ENCODE measurements at places on chromosomes 3 and 15.
A peak's percentile ranks its signal among the peaks of the same experiment; 100 is the strongest.

- DNase-seq: no peak
Measured at GRCh38 chr15:39799552-39800011, 16.9 kb upstream of the FSIP1 start.

DNA sequence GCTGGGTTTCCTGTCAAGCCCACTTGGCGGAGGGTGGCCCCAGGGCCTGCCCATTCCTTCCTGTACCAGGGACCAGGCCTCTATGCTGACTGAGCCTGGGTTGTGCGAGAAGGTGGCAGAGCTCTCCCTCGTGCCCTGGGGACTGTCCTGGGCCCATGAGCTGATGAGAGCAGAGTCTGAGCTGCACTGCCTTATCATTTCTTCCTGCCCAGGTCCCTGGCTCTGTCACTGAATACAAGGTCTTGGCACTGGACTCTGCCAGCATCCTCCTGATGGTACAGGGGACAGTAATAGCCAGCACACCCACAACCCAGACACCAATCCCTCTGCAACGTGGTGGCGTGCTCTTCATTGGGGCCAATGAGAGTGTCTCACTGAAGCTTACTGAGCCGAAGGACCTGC is 7.5 kb downstream of the MPI start:
- DNase-seq: no peak

- no peak for DNase-seq
Measured at GRCh38 chr3:32498992-32499391, 3.7 kb downstream of the CMTM6 start.

- DNase-seq: no peak
Measured at GRCh38 chr3:31096661-31097395, 202.4 kb upstream of the GADL1 start.

- no peak for DNase-seq
Measured at GRCh38 chr15:96037584-96037983, 292.9 kb upstream of the NR2F2 start.

DNA sequence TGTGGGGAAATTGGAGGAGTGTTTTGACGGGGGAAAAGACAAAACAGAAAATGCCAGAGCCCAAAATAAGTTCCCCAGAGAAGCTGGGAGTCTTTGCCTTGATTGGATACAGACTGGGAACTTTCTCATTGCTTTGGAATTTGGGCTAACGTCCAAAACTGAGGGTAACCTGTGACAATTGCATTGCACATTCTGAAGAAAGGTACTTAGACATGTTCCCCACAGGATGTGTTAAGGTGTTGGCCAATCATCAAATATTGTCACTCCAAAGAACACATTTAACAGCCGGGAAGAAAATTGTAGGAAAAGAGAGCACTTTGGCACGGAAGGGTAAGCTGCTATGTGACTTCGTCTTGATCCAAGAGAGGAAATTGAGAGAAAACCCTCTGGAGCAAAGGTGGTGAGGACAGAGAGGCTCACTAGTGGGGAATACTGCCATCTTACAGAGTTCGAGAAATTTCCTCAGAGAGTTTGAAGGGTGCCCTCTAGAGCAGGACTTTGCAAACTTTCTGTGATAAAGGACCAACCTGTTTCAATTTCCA is 619.5 kb upstream of the TBL1XR1 start:
- no peak for DNase-seq

DNA sequence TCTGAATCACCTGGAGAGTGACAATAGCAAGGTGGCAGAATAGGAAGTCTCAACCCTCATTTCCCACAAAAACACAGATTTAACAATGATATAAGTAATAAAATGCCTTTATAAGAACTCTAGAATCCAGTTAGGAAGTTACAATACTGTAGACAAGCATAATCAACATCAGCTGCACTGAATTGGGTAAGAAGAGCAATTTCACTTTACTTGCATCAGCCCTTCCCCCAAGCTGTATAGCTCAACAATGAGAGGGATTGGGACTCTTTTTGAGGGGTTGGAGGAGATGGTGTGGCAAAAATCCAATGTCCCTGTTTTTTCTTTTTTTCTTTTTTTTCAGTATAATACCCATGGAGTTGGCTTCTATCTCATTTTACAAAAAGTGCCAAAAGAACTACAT is 63.1 kb downstream of the SERP1 start:
- no peak for DNase-seq

- no peak for DNase-seq
Measured at GRCh38 chr3:120688121-120688520, 6.1 kb upstream of the HGD start.

- DNase-seq: no peak
Measured at GRCh38 chr15:96342406-96343112, 12.1 kb downstream of the NR2F2 start.

- DNase-seq: no peak
Measured at GRCh38 chr15:69358850-69359249, 55.3 kb upstream of the KIF23 start.

- no peak for DNase-seq
Measured at GRCh38 chr15:94858011-94858410, 626.6 kb downstream of the MCTP2 start.

GRCh38 chr3:45972534-45973402 is 22.9 kb downstream of the FYCO1 start:
- DNase-seq: peak; percentile 75

All from BJ (cell line).